IPS DF 6.9 (cell line): ENCODE measurements at places on chromosomes 5 and 9.

- DNase-seq: no peak
These were observed 2.8 kb downstream of the CDH6 start for GRCh38 chr5:31196309-31196708.

GRCh38 chr5:147234239-147234824 lies 494 bp upstream of the STK32A start:
- DNase-seq: no peak

DNA sequence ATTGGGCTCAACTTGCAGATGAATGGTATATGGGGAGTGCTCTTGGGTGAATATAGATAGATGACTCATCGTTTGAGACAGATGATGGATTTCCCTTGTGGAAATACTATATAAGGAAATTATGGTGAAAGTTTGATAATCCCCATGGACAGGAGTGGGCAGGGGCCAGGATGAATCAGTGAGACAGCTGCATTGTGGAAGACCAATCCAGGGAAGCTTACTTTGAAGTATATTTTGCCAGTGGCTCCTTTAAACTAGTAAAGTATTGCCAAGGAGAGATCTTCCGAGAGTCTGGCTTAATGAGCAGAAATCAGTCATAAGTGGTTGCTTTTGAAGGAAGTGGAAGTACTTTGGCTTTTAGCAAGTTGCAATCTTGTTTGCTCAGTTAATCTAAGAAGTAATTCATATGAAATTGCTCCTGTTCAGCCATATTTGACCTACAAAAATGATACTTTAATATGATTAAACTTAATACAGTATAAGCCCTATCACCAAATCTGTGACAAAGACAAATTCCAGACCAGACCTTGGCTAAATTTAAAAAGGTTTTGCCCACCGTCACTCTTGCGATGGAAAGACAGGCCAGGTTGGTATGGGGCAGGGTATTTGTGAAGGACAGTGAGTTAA lies 9.3 kb upstream of the TNC start:
- no peak for DNase-seq

- no peak for DNase-seq
These were observed 23.5 kb upstream of the ERAP2 start for GRCh38 chr5:96852759-96853158.

DNA sequence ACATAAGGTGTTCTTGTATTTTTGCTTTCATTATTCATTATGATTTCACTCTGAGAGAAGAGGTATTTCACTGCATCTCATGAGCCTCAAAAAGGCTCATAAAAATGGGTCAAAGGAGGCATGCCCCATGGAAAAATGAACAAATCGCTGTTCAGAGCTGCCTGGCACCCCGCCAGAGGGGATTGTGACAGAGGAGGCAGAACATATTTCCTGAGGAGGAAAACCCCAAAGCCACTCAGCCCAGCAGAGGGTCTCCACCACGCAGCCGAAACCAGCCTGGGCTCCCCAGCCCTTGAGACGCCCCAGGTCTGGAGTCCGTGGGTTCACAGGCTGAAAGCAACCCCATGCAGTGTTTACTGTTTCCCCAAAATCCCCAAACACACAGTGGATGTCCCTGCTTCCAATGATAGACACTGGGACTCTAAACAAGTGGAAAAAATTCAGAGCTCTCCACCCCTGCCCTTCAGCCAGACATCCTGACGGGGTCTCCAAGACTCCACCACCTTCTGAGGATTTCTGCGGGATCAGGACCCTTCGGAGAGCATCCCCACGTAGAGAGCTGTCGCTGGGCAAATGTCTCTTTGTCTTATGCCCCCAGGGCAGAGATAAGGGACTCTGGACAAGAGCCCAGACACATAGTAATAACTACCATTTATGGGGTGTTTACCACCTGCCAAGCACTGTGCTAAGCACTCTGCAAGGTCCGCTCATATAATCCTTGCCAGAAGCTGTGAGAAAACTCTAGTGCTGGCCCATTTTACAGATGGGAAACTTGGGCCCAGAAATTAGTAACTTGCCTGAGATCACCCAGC lies 122.3 kb downstream of the PAX5 start:
- DNase-seq: no peak

DNA sequence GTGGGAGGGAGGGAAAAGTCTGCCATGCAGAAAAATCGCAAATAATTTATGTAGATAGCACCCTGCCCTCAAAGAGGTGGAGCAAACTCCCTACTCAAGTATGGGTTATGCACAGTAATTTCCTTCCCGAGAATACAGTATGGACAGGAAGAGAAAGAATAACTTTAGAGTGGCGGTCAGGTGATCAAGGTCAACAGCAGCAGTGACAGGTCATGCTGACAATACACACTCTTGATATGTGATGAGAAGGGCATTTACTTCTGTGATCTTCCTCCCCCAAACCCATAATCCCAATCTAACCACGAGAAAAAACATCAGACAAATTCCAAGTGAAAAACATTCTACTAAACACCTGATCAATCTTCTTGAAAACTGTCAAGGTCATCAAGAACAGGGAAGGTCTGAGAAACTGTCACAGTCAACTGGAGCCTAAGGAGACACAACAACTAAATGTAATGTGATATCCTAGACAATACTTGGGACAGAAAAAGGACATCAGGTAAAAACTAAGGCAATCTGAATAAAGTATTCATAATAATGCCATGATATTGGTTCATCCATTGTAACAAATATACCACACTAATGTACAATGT lies 11.7 kb downstream of the BICD2 start:
- no peak for DNase-seq

- DNase-seq: no peak
These were observed 55.3 kb downstream of the ERAP1 start for GRCh38 chr5:96752341-96753016.

DNA sequence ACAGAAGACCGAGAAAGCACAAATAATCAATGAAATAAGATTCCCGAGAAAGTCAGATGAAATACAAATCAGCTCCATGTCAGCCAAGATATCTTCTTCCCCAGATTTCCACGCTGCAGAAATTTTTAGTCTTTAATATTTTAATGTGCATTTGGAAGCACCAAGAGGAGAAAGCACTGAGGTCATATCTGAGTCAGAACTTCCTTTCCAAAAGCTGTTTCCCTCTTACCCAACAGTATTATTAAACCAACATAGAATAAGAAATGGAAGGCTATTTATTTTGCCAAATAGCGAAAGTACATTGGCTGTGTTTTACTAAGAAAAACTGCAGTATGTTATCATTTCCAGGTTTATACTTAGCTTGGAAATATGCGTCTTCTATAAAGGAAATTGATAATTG lies 772.1 kb upstream of the CDH9 start:
- no peak for DNase-seq

GRCh38 chr9:37936965-37937364 lies 33.0 kb upstream of the SLC25A51 start:
- no peak for DNase-seq

GRCh38 chr9:20382460-20383071 lies 239.7 kb downstream of the MLLT3 start:
- no peak for DNase-seq

DNA sequence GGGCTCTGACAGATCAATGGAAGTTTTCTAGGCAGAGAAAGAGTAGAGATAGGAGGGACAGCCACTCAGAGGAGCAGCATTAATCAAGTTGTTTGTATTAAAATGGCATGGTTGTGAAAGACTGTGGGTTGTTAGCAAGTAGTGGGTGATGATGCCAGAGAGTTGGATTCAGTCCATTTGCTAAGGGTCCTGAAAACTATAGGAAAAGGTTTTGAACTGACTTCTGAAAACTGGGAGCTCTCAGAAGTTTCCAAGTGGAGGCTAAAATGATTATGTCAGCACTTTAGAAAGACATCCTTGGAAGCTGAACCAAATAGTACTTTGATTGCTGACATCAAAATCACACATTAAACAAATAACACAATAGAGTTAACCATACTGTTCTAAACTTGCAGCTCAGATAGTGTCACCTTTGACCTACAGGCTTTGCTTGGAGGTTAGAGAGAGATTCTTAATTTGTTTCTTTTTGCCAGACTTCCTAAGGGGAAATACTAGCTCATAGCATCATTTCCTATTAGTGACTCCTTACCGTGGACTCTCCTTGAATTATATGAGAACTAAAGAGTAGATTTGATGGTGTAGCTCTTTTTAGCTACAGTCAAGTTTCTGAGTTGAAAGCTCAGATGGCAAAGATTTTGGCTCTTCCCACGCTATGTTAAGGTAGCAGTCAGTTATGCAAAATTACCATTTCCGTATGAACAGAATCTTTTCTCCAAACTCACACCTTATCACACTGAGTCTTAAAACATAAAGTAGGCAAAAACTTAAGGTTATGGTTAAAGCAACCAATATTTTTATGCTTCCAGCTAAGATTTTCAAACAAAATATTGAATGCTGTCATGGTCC lies 277.1 kb downstream of the NR3C1 start:
- DNase-seq: no peak

GRCh38 chr5:167783145-167783817 lies 508.2 kb upstream of the WWC1 start:
- DNase-seq: no peak

GRCh38 chr5:136094189-136094912 lies 38.3 kb upstream of the SMAD5 start:
- DNase-seq: no peak

DNA sequence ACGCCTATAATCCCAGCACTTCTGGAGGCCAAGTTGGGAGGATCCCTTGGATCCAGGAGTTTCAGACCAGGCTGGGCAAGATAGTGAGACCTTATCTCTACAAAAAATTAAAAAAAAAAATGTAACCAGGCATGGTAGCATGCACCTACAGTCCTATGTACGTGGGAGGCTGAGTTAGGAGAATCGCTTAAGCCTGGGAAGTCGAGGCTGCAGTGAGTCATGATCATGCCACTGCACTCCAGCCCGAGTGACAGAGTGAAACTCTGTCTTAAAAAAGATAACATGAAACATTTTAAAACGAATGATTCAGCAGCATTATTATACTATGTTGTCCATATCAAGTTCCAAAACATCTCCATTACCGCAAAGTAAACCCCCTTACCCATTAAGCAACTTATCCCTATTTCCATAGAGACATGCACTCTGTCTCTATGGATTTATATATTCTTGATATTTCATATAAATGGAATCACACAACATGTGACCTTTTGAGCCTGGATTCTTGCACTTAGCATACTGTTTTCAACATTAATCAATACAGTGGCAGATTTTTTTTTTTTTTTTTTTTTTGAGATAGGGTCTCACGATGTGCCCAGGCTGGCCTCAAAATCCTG lies 56.9 kb upstream of the MTMR12 start:
- no peak for DNase-seq

- no peak for DNase-seq
These were observed 79.2 kb upstream of the SPRY4 start for GRCh38 chr5:142404046-142404477.

DNA sequence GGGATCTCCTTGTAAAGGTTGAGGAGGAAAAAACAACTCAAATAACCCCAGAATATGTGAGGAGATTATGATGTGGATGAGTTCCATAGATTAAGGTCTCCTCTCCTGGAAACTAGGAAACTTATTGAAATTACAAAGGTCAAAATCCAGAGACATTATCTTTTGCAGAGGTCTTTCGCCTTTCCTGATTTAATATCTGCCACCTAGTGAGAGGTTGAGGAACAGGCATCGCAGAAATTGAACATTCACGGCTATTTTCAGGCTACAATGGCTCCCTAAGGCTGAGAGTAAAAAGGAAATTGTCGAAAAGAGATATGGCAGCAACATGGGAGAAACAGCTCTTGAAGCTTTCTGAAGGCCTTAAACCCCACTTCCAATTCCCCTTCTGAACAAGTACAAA lies 127.5 kb upstream of the PLCXD3 start:
- DNase-seq: no peak

GRCh38 chr9:107484117-107484723 lies 5.3 kb downstream of the KLF4 start:
- no peak for DNase-seq

- peak; percentile 64 for DNase-seq
These were observed 59.7 kb upstream of the TRPC7 start for GRCh38 chr5:136424835-136425584.

GRCh38 chr9:79264511-79265355 lies 307.0 kb upstream of the TLE4 start:
- DNase-seq: no peak

GRCh38 chr9:79883073-79883645 lies 311.4 kb downstream of the TLE4 start:
- DNase-seq: no peak

DNA sequence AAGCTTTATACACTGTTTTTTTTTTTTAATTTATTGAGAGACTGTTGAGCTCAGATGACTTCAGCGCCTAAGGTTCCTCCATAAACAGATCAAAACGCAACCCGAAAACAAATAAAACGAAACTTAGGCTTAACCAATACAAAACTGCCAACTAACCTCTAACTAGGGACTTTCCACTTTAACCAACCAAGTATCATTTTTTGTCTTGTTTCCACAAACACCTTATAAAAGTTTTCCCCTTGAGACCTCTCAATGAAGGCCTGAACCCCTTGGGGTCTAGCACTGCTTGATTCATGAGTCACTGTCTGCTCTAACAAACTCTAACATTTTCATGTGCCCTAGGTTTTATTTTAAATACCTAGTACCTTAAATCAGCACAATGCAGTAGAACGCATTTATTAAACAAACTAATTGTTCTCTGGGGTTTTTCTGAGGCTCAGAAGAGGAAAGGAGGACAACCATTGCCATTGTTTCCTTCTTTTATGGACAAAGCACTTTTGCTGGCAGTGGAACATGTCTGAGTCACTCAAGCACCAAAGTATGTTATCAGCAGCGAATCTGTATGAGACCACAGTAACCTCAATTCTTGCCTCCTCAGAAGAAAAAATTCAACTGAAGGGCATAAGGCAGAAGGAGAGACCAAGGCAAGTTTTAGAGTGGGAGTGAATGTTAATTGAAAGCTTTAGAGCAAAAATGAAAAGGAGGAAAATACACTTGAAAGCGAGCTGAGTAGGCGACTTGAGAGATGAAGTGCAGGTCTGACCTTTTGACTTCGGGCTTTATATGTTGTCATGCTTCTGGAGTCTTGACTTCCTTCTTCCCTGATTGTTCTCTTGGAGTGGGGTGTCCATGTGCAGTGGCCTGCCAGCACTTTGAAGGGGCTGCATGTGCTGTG lies 97.7 kb upstream of the HCN1 start:
- no peak for DNase-seq

DNA sequence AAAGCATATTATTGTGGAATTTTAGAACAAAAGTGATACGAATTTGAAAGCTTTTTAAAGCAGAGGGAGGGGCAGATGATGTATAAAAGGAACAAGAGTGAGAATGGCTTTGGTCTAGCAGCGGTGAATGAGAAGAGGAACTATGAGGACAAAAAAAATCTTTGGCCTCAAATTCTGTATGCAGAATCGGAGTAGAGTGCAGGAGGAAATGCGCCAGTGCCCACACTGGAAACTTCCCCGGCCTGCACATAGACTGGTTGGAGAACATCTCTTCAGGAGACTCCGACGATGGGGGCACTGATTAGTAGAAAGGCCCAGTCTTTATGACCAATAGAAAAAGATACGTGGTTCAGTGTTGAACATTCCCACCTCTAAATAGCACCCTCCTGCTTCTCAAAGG lies 51.3 kb downstream of the SLC46A2 start:
- no peak for DNase-seq

DNA sequence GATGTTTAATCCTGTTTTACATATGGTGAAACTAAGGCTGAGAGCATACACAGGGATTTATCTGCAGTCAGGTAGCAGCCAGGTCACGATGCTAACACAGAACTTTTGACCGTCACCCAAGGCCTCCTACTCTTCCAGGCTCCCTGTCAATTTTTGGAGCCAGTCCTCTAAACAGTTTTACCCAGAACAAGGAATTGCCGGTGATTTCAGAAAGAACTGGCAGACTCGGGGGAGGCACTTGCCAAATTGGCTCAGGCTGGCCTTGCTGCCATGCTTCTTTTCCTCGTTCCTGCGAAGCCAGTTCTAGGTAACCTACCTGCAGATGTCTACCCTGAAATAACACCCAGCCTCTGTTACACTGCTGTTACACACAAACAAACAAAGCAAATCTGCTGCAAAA lies 21.2 kb downstream of the GRIA1 start:
- no peak for DNase-seq

- DNase-seq: no peak
These were observed 8.2 kb upstream of the IRF1 start for GRCh38 chr5:132498686-132499271.
